ELR (cell line): ENCODE measurements at places on chromosomes 6 and 20.

DNA sequence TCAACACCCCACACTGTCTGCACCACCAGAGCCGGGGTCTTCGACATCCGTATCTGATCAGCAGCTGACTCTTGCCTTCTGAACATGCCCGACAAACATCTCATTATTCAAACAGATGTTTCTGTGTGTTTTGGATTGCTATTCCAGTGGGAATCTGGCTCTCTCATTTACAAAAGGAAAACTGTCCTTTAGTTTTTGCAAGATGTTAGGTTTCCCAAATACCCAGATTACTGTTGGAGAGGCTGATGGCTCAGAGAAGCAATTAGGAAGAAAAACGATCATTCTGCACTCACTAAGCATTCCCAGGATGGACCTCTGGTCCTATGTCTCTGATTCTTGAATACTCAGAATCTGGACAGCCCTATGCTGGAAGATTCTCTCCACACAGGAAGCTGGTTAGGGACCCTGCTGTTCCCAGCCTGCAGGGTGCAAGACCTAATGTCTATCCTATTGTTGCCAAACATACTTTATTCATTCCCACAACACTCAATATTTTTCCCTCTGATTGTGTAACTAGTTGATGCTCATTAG is 532.9 kb downstream of the CDH26 start:
- DNase-seq: no peak

DNA sequence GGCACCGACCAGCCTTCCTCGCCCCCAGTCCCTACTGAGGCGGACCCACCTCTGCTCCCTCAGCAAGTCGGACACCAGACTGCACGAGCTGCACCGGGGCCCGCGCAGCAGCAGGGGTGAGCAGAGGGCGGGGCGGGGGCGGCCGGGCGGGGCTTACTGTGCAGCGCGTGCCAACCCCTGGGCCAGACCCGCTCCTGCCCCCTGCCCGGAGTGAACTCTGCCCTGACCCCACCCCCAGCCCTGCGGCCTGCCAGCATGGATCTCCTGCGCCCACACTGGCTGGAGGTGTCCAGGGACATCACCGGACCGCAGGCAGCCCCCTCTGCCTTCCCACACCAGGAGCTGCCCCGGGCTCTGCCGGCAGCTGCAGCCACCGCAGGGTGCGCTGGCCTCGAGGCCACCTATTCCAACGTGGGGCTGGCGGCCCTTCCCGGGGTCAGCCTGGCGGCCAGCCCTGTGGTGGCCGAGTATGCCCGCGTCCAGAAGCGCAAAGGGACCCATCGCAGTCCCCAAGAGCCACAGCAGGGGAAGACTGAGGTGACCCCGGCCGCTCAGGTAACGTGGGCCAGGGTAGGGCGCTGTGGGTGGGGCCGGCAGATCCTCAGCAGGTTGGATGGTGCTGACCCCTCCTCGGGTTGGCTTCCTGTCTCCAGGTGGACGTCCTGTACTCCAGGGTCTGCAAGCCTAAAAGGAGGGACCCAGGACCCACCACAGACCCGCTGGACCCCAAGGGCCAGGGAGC is 1.5 kb upstream of the SLC2A4RG start:
- DNase-seq: no peak

GRCh38 chr6:21587179-21587960 is 6.2 kb upstream of the SOX4 start:
- peak; percentile 57 for DNase-seq

GRCh38 chr6:107059606-107060005 is 31.6 kb downstream of the MTRES1 start:
- DNase-seq: no peak

DNA sequence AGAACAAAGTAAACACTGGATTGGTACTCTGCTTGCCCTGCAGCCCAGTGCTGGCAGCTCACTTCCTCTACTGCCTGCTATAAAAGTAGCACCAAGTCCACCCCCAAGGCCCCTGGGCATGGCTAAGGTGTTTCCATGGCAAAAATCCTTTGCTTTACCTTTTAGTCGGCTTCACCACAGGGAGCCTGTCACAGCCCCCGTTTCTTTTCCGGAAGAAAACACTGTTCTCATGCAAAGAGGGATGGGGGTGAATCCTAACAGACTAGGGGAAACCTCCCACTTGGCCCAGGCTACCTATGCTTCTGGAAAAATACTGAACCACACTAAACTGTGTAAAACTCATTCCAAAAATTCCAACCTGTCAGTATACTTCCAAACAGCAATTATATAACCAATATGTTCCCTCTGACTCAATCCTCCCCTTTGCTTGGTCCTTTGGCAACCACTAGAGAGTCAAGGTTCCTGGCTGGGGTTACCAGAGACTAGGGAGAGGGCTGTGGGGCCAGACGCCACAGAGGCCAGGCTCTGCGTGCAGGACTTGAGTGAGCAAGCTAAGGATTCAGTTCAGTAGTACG is 16.1 kb downstream of the PPIL1 start:
- DNase-seq: no peak

GRCh38 chr6:118203545-118203944 is 296.5 kb downstream of the SLC35F1 start:
- no peak for DNase-seq

DNA sequence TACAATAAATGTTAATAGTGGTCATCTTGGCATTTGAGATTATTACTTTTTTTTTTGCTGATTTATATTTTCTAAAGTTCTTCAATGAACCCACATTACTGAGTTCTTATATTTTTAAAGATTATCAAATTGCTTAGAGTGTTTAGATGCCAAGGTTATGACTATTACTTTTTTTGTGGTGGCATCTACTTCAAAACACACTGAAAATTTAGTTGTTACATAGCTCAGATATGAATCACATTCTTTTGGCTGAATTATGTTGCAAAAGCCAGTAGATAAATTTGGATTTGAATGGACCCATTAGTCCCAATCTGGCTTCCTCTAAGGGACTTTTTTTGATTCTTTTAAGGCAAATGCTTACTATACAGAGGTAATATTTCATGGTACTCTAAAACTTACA is 8.9 kb downstream of the UTRN start:
- peak; percentile 93 for DNase-seq

DNA sequence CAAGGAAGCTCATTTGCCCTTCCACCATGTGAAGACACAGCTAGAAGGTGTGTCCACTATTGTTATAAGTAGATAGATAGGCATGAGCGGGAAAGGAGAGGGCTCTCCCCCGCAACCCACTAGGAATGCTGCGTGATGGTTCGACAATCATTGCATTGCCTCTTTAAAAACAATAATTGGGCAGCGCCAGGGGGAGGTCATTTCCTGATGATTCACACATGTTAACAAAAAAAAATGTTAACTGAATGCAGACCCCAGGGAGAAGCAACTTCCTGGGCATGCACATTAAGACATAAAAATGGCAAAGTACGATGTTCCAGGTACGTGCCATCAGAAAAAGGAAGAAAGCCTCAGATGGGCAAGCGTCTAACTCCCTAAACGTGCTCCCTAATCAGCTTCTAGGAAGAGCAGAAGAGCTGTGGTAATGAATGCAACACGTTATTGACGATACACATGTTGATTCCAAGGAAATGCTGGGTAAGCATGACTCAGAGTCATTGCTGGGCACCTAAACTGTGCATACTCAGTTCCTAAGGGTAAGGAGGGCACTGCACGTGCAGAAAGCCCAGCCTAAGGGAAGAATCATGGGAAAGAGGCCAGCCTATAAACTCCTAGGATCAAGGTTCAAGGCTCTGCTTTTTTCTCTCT is 113.7 kb downstream of the FAM217A start:
- DNase-seq: peak; percentile 64

DNA sequence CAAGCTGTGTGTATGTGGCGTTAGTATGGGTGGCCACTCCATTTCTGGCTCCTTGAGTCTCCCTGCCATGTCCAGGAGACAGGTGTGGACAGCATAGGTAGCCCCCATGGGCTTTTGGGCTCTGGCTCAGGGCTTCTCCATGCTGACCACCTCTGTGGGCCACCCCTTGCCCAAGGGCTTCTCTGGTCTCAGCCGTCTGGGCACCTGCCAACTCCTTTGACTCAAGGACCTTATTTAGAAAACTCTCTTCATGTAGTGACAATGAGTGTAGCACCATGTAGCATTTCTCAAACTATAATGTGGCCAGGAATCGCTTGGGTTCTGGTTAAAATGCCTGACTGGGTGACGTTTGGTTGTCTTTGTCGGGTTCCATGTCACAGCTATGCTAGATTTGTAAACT is 5.1 kb upstream of the GTSF1L start:
- no peak for DNase-seq

DNA sequence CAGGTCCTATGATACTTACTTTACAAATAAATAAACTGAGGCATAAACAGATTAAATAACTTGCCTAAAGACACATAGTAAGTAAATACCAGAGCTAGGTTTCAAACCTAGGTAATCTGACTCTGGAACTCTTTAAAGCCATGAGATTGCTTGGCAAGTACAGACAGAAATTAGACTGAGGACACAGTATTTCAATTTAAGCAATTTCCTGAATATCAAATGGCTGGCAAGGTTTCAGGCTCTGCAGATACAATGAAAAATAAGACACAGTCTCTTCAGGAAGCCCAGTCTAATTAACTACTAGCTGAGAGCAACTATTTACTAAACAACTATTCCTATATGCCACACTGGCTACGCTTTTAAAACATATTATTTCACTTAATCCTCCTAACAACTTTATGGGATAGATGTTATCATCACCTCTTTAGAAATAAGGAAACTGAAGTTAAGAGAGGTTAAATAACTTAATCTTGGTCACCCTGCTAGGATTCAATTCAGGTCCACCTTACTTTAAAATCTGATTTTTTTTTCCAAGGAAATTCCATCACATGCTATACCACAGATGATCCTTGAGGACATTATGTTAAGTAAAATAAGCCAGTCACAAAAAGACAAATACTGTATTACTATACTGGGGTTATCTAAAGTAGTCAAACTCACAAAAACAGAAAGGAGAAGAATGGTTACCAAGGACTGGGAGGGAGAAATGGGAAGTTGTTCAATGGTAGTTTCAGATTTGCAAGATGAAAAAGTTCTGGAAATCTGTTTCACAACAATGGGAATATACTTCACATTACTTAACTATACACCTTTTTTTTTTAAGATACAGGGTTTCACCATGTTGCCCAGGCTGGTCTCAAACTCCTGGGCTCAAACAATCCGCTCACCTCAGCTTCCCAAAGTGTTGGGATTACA is 4.1 kb downstream of the TRPC4AP start:
- DNase-seq: no peak

- peak; percentile 9 for DNase-seq
These were observed 44.7 kb upstream of the SIRPG start for GRCh38 chr20:1702328-1702727.

DNA sequence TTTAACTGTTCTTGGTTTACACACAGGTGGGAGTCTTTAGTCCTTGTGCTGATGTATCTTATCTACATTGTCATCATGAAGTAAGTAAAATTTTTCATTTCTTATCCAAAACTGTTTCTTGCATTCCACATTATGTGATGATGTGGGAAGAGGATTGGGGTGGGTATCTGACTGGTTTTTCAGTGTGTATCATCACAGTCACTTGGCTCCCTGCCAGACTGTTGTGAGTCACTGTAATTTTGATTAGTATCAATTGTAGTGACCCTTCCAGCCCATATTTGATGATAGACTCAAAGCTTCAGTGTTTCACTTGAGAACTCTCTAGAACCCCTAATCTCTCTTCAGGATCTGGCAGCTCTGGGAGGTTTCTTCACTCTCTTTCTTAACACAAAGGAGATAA is 84.5 kb upstream of the RIN2 start:
- peak; percentile 32 for DNase-seq

- no peak for DNase-seq
These were observed 679.8 kb downstream of the EPM2A start for GRCh38 chr6:145055567-145055966.

DNA sequence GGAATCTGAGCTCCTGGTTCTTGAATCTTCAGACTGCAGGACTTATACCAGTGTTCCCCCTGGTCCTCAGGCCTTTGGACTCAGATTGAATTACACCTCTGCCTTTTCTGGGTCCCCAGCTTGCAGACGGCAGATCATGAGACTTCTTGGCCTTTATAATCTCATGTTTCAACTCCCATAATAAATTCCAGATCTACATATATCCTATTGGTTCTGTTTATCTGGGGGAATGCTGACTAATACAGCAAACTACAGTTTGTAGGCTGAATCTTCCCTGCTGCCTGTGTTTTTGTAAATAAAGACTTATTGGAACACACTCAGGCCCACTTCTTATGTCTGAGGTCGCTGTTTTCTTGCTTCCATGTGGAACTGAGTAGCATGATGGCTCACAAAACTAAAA is 184.7 kb downstream of the HDGFL1 start:
- DNase-seq: no peak

DNA sequence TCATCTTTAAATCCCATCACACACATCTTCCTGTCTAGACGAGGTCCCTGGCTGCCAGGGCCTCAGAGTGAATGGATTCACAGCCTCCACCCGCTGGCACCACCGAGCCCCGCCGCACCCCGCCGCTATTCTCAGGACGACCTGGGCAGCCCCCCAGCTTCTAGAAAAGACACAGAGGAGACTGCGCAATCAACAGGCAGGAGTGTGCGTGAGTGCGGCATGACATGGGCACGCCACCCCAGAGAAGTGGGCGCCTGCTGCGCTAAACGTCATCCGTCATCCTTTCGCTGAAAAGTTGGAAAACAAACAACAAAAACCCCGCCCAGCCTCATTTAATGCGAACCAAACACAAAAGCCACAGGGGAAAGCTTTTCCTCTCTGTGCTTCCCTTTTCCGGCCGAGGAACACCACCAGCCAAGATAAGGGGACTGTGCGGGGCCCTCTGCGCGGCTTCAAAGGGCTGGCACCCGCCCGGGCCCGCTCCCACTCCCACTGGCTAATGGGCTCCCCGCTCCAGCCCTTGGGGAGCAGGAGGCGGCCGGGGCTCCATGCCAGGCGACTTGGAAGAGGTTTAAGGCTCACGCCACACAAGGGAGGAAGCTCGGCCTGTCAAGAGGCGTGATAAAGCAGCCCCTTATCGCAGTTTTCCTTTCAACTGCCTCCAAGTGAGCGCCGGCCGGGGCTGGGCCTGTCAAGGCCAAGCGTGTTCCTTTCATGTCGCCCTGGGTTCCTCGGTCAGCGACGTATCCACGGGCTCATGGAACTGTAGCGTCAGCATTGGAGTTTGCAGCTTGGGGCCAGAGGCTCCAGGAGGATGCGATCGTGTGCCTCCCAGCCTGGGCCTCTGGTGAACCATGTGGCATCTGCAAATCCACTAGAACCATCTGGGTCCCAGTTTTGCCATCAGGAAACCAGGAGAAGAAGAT is 50.1 kb downstream of the NFATC2 start:
- DNase-seq: no peak

- DNase-seq: no peak
These were observed 300.9 kb upstream of the PRDM1 start for GRCh38 chr6:105785066-105785811.

DNA sequence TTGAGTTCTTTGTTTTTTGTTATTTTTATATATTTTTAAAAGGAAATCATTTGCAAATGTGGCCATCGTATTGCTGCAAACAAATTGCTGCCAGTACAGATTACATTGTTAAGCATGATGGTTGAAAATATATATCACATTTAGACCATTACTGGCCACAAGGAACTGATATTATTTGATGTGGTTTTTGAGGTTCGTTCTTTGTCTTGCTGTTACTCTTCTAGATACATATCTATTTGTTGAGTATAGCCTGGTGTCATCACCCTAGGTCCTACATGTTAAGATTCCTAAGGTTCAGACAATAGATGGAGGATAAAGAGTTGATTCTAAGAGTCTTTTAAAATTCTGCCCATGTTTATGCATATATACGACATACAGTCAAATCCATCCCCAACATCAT is 306.0 kb downstream of the FARS2 start:
- no peak for DNase-seq

GRCh38 chr6:30703821-30704220 is 13.0 kb upstream of the NRM start:
- no peak for DNase-seq
